ENCODE measurements at places on chromosomes 4 and X.

DNA sequence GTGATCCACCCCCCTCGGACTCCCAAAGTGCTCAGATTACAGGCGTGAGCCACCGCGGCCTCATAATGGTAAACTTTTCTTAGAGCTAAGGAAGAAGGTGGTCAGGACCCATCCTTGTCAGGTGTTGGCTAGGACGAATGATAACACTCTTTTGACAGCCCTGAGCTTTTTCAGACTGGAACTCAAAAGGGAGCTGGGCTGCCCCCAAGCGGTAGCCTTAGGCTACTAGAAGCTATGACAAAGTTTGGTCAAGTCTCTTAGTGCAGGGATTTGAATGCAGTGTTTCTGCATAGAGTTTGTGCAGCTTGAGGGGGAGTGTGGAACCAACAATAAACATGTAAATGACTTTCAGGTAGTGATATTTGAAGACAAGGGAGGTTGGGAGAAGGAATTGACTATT is 11.8 kb upstream of the HSD17B10 start:
- no peak overlapping the region for H3K4me3 ChIP-seq
- peaks cover 8% of the 10 kb centered on the region for H3K4me1 ChIP-seq
- peak; percentile 39 for DNase-seq
- no peaks in the 10 kb centered on the region for H3K36me3 ChIP-seq
- H3K27me3 ChIP-seq: no peaks in the 10 kb centered on the region
- H3K27ac ChIP-seq: no peak overlapping the region

- no peak for DNase-seq
- no peaks in the 10 kb centered on the region for H3K36me3 ChIP-seq
- H3K27ac ChIP-seq: no peak overlapping the region
- no peaks in the 10 kb centered on the region for H3K27me3 ChIP-seq
- no peaks in the 10 kb centered on the region for H3K4me1 ChIP-seq
Measured at GRCh38 chrX:31832263-31832662, 760.4 kb upstream of the FTHL17 start.

- no peaks in the 10 kb centered on the region for H3K4me1 ChIP-seq
- no peak overlapping the region for H3K4me3 ChIP-seq
- no peaks in the 10 kb centered on the region for H3K27me3 ChIP-seq
- DNase-seq: no peak
- no peaks in the 10 kb centered on the region for H3K36me3 ChIP-seq
Measured at GRCh38 chrX:475926-476723, 89.4 kb upstream of the PPP2R3B start.

DNA sequence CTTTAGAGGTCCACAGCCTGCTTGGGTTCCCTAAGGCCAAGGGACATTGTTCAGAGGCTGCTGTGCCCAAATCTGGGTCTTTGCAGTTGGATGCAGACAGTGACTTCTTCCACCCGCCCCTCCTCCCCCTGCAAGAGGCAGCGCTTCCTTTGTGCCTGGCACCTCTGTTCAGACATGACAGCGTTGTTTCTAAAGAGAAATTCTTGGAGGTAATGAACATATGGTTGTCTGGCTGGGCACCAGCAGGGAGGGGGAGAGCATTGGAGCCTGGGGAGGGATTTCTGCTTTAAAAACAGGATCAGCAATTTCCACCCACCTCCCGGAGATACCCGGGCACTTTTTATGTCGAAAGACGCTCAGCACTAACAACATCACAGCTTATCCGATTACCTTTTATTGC is 51.5 kb downstream of the PSAPL1 start:
- no peak overlapping the region for H3K4me3 ChIP-seq
- H3K27me3 ChIP-seq: peaks cover 5% of the 10 kb centered on the region
- H3K27ac ChIP-seq: no peak overlapping the region
- no peak for DNase-seq
- H3K36me3 ChIP-seq: no peaks in the 10 kb centered on the region
- H3K4me1 ChIP-seq: no peaks in the 10 kb centered on the region

DNA sequence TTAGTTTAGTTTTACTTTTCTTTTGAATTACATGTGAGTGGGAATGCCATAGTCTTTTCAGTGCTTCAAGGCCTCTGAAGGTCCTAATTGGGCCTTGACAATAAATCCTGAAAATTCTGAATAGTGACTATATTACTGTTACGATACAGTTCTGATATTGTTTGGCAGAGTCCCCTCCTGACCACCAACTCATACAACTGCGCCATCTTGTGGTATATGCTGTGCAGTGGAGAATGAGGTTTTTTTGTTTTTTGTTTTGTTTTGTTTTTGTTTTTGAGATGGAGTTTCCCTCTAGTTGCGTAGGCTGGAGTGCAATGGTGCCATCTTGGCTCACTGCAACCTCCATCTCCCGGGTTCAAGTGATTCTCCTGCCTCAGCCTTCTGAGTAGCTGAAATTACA is 56.6 kb upstream of the CHRDL1 start:
- no peak overlapping the region for H3K27ac ChIP-seq
- H3K4me3 ChIP-seq: no peak overlapping the region
- DNase-seq: no peak
- no peaks in the 10 kb centered on the region for H3K36me3 ChIP-seq

DNA sequence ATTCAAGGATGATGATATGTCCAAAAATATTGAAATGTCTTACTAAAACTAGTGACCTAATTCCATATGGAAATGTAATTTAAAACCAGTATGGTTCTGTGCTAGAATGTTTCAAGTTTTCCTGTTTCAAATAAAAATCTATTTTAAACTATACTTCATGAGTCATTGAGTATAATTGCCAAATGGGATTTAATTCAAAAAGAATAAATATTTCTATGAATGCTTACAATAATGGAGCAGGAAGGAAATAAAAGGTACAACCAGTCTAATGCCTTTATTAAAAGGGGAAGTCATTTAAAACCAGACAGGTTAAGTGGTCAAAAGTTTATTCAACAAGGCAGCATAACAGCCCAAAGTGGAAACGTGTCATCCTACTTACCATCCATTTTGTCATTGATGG is 2347.1 kb downstream of the PCDH7 start:
- H3K36me3 ChIP-seq: no peaks in the 10 kb centered on the region
- H3K4me3 ChIP-seq: no peak overlapping the region

GRCh38 chr4:82145850-82146249 is 227.9 kb downstream of the HNRNPD start:
- no peak overlapping the region for H3K27ac ChIP-seq
- H3K27me3 ChIP-seq: no peaks in the 10 kb centered on the region
- H3K36me3 ChIP-seq: no peaks in the 10 kb centered on the region
- no peak for DNase-seq
- no peak overlapping the region for H3K4me3 ChIP-seq
- no peaks in the 10 kb centered on the region for H3K4me1 ChIP-seq

DNA sequence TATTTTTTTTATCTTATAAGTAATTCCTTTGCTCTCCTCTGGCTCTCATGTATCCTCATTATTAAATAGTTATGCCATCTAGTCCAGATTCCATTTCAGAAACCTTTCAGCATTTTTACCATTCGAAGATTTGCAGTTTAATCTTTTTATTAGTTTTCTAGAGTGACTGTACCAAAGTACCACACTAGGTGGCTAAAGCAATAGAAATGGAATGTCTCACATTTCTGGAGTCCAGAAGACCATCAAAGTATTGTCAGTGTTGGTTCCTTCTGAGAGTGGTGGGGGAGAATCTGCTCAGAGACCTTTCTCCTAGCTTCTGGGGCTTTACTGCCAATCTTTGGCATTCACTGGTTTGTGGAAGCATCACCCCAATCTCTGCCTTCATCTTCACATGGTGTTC is 3.7 kb upstream of the PNMA3 start:
- no peak for DNase-seq
- H3K27me3 ChIP-seq: no peaks in the 10 kb centered on the region
- no peaks in the 10 kb centered on the region for H3K4me1 ChIP-seq
- H3K27ac ChIP-seq: no peak overlapping the region
- peaks cover 13% of the 10 kb centered on the region for H3K36me3 ChIP-seq
- H3K4me3 ChIP-seq: no peak overlapping the region

DNA sequence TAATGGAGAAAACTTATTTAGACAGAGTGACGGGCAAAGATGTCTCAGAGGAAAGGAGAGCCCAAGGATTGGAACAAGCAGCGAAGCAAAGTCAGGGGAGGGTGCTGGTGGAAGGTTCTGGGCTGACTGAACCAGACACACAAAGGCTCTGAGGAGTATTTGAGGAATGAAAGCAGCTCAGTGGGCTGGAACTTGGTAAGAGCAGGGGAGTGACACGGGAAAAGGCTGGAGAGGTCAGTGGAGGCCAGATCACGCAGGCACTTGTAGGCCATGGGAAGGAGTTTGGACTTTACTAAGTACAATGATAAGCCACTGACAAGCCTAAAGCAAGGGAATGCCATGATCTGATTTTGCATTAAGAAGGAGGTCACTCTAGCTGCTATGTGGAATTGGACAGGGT is 71.4 kb downstream of the TSC22D3 start:
- H3K27ac ChIP-seq: no peak overlapping the region
- H3K36me3 ChIP-seq: no peaks in the 10 kb centered on the region
- no peak overlapping the region for H3K4me3 ChIP-seq

GRCh38 chrX:85573801-85574200 is 194.3 kb upstream of the POF1B start:
- no peaks in the 10 kb centered on the region for H3K36me3 ChIP-seq

DNA sequence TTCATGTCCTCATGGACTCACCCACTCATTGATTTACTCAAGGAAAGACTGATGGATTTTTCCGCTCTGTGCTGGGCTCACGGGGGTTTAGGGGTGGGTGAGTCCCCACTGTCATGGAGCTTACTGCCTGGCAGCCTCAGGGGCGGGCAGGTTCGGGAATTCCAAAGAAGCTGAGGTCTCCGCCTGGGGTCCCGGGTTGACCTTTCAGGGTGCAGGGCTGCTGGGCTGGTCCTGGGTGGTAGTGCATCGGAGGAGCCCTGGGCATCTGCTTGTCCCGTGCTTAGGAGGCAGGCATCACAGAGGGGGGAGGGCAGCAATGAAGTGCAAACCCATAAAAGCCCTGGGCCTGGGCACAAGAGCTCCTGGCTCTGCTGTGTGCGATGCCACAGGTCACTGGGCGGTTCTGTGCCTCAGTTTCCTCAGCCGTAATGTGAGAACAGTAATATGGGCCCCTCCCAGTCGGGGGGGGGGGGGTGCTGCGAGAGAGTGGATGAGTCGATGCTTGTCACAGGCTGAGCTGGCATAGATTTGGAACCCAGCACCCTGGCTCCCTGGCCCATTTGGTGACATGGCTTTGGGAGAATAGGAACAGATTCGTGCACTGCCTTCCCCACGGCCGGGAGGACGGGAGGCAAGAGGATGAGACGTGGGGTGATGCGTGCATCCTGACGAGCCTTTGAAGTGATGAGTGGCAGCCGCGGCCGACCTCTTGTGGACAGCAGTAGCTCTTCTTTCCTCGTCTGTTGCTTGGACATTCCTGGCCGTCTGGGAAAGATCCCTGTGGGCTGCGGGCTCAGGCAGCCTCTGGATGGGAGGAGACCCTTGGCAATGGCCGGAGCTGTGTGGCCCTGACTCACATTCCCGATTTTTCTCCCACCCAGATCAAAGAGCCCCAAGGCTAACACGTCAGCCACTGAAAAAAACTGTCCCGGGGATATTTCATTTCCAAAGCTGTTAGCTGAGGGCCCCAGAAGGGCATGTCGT is 42.0 kb downstream of the PSAPL1 start:
- no peak overlapping the region for H3K4me3 ChIP-seq
- no peaks in the 10 kb centered on the region for H3K4me1 ChIP-seq
- no peak for DNase-seq
- H3K27me3 ChIP-seq: peaks cover 6% of the 10 kb centered on the region
- H3K36me3 ChIP-seq: no peaks in the 10 kb centered on the region

DNA sequence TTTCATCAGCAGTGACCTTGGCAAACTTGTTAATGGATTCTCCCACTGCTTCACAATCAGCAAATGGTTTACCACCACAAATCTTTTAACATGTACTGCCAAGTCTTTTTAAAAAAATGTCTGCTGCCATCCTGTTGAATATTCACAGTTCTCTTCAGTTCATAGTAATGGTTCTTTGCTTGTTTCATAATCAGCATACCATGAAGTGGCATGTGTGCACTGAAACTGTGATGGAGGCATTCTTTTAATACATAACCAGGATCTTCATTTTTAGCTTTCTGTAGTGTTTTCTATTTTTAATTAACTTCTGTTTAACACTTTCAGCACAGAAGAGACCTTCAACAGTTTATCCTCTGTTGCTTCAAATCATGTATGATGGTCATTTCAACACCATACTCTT is 230.1 kb upstream of the ARSJ start:
- H3K27me3 ChIP-seq: peaks cover 3% of the 10 kb centered on the region
- DNase-seq: no peak
- no peak overlapping the region for H3K4me3 ChIP-seq
- H3K27ac ChIP-seq: no peak overlapping the region
- no peaks in the 10 kb centered on the region for H3K4me1 ChIP-seq

DNA sequence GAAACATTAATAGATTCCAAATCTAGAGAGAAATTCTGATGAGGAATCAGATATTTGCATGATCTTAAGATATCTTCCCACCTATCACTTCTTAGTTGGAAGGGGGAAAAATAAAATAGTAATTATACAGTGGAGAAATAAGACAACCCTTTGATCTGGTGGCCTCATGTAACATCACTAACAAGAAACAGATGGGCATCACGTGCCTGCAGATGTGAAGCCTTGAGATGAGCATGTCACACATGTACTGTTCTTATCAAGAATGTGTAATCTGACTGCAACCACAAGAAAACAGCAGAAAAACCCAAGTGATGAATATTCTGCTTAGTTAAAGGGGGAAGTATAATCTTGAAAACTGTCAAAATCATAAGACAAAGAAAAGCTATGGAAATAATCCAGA is 31.4 kb upstream of the NKX6-1 start:
- H3K27ac ChIP-seq: no peak overlapping the region
- H3K4me1 ChIP-seq: no peaks in the 10 kb centered on the region
- H3K4me3 ChIP-seq: no peak overlapping the region
- H3K27me3 ChIP-seq: peaks cover 14% of the 10 kb centered on the region
- H3K36me3 ChIP-seq: no peaks in the 10 kb centered on the region
- no peak for DNase-seq

DNA sequence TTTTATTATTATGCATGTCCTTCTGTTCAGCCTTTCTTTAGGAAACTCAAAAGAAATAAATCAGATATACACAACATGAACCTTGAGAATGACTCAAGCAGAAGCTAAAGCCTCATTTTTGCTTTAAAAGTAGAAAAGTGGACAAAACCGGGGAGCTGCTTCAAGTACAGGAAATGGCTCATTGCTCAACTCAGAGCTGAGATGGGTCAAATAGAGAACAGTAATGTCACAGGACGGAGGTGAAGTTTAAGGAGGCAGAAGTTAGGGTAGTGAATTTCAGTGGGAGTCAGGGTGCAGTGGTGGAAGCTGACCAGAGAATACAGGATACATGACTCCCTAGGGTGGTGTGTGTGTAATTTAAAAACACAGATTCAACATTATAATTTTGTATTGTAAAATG is 22.2 kb downstream of the PHKA2 start:
- DNase-seq: no peak
- no peaks in the 10 kb centered on the region for H3K27me3 ChIP-seq
- H3K27ac ChIP-seq: no peak overlapping the region
- no peaks in the 10 kb centered on the region for H3K36me3 ChIP-seq
- no peak overlapping the region for H3K4me3 ChIP-seq
- peaks cover 13% of the 10 kb centered on the region for H3K4me1 ChIP-seq

GRCh38 chr4:177339477-177340374 is 30.1 kb downstream of the NEIL3 start:
- peaks cover 8% of the 10 kb centered on the region for H3K4me1 ChIP-seq
- DNase-seq: no peak
- no peak overlapping the region for H3K27ac ChIP-seq
- no peak overlapping the region for H3K4me3 ChIP-seq

Data from activated naive CD8-positive, alpha-beta T cell treated with anti-CD3 and anti-CD28 coated beads, Interleukin-2, amount 50 U/mL, for 24 hours (primary cell).